Lung (tissue), 17 donors: ENCODE measurements at places on chromosomes 2 and 18. TPM values are rescaled to one million over a fixed set of nuclear protein-coding genes. Genes with fewer than 3 reads are reported as not detected.

DNA sequence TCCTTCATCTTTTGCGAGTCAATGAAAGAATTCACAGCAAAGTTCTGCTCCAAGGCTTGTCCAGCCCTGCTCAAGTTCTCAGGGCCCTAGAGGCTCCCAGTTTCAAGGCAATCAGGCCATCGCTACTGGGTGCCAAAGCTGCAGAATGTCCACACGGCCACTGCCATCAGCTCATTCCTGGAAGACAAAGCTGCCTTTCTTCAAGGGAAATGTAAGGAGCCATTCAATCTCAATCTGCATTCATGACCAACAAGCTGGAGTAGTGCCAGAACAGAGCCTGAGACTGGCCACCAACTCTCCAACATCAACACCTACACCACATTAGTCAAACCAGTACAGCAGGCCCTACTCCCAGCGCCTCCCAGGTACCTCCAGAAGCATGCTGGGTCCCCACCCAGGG lies 202.2 kb downstream of the TCF4 start:
- H3K27me3 ChIP-seq: no peaks in the 10 kb centered on the region
- H3K4me3 ChIP-seq: no peak overlapping the region
- H3K27ac ChIP-seq: no peak overlapping the region
- peaks cover 5% of the 10 kb centered on the region for H3K36me3 ChIP-seq
- no peak for DNase-seq
- peaks cover 17% of the 10 kb centered on the region for H3K4me1 ChIP-seq

The SERPINB12 gene
- total RNA-seq: not detected

GRCh38 chr2:64781711-64782390 lies 128.1 kb upstream of the SERTAD2 start:
- H3K27ac ChIP-seq: no peak overlapping the region
- no peaks in the 10 kb centered on the region for H3K36me3 ChIP-seq

DNA sequence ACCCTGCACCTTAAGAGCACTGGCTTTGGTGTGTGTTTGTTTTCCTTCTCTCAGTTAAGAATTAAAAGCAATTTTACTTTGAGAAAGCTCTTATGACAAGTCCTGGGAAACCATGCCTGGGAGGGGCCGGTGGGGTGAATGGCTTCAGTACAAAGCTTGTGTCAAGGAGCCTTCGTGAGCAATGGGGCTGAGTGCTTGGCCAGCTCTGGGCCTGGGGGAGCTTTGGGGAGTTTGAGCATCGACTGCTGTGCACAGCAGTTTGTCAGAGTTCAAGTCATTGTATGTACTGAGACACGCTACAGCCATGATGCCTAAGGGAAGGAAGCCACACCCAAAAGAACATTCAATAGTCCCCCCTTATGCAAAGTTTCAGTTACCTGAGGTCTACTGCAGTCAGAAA lies 75.8 kb downstream of the ARHGEF4 start:
- DNase-seq: peak; percentile 5
- H3K27me3 ChIP-seq: peaks cover 18% of the 10 kb centered on the region
- H3K27ac ChIP-seq: no peak overlapping the region
- no peak overlapping the region for H3K4me3 ChIP-seq
- no peaks in the 10 kb centered on the region for H3K36me3 ChIP-seq

- no peaks in the 10 kb centered on the region for H3K36me3 ChIP-seq
- H3K4me3 ChIP-seq: no peak overlapping the region
- H3K27ac ChIP-seq: no peak overlapping the region
- no peaks in the 10 kb centered on the region for H3K27me3 ChIP-seq
Observed at GRCh38 chr18:66495844-66496243, 108.0 kb downstream of the CDH19 start.

DNA sequence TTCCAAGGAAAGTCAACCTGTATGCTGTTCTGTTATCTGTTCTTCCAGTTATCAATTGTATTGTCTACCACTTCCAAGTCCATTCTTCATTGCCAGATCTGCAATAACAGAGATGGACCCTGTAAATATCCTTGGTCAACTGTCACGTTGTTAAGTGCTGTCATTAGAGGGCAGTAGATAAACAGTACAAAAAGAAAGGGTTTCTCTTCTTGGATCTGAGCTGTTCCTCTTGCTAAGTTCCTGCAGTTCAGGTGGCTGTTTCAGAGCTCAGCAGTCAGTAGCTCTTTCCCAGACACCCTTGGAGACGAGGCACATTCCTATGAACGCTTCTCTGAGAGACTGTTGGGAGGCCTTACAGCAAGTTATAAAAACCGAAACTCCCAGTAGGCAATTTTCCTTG lies 957.1 kb upstream of the CHAC2 start:
- H3K4me3 ChIP-seq: no peak overlapping the region
- DNase-seq: no peak
- no peak overlapping the region for H3K27ac ChIP-seq
- no peaks in the 10 kb centered on the region for H3K27me3 ChIP-seq
- H3K36me3 ChIP-seq: no peaks in the 10 kb centered on the region
- no peaks in the 10 kb centered on the region for H3K4me1 ChIP-seq

DNA sequence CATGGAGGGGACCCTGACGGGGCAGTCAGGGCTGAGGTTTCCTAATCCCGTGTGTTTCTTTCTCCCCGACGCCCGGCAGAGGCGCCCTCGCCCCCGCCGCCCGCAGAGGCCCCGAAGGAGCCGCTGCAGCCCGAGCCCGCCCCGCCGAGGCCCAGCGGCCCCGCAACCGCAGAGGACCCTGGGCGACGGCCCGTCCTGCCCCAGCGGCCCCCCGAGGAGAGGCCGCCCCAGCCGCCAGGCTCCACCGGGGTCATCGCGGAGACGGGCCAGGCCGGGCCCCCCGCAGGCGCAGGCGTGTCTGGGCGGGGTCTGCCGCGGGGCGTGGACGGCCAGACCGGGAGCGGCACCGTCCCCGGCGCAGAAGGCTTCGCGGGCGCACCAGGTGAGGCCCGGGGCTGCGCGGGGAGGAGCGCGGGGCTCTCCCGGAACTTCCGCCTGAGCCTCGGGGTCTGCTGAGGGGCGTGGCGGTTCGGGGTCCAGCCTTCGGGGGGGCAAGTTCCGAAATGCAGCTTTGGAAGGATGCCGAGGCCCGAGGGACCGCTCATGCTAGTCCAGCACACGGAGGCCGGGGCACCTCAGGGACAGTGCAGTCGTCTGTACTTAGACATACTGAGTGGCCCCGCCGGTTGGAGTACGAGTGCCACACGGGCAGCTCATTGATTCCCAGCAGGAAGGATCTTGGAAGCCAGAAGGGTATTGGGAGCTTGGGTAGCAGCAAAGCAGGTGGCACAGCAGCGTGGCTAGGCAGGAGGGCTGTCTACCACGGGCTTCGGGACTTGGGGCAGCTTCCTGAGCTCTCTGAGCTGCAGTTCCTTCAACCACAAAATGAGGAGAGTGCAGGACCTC lies 60.1 kb downstream of the EMILIN2 start:
- peaks cover 6% of the 10 kb centered on the region for H3K36me3 ChIP-seq
- peaks cover 7% of the 10 kb centered on the region for H3K4me1 ChIP-seq
- peak overlapping the region; percentile 91 for H3K27ac ChIP-seq
- DNase-seq: peak; percentile 60
- peak overlapping the region; percentile 65 for H3K4me3 ChIP-seq

GRCh38 chr2:12507295-12507694 lies 209.4 kb upstream of the TRIB2 start:
- no peaks in the 10 kb centered on the region for H3K4me1 ChIP-seq
- no peaks in the 10 kb centered on the region for H3K27me3 ChIP-seq
- peak; percentile 8 for DNase-seq
- no peak overlapping the region for H3K27ac ChIP-seq

The ACOXL gene
- 32.8 TPM for total RNA-seq

- H3K27ac ChIP-seq: no peak overlapping the region
- H3K4me1 ChIP-seq: no peaks in the 10 kb centered on the region
- no peaks in the 10 kb centered on the region for H3K36me3 ChIP-seq
- H3K4me3 ChIP-seq: no peak overlapping the region
- DNase-seq: no peak
Observed at GRCh38 chr2:2528846-2529245, 197.8 kb upstream of the MYT1L start.

- DNase-seq: no peak
- H3K27me3 ChIP-seq: no peaks in the 10 kb centered on the region
- H3K4me3 ChIP-seq: no peak overlapping the region
- H3K4me1 ChIP-seq: no peaks in the 10 kb centered on the region
- no peak overlapping the region for H3K27ac ChIP-seq
- no peaks in the 10 kb centered on the region for H3K36me3 ChIP-seq
Observed at GRCh38 chr18:1840878-1841277, 730.4 kb downstream of the METTL4 start.

DNA sequence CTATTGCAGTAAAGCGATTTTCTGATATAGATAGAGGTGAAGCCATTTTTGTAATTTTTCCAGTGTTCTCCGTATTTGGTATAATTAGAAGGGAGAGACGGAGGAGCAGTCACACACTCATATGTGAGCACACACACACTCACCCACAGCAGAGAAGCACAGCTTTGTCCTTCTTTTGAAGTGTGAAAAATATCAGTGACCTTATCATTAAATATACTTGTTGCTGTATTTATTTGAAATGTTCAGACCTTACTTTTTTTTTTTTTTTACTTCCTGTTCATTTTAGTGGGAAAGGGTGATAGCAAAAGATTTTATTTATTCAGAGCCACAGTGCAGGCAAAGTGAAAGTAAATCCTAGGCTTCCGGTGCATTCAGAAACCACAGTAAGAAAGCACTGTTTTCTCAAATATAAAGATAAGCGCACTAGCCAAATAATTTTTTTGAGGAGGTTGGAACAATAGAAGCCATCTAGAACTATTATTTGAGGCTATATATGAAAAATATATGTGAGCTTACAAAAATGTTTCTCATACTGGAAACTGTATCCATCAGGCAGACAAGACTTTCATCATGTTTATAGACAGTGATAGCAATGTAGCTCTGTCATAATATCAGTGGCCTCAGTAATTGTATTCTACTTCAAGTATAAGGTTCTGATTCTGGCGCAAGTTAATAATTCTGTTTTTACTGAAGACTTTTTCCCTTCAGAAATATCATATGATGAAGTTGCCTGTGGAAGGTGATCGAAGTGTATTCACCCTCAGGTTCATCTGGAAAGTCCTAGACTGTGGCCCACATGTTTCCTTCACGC lies 37.2 kb downstream of the TSHZ1 start:
- H3K27ac ChIP-seq: no peak overlapping the region
- no peaks in the 10 kb centered on the region for H3K27me3 ChIP-seq
- H3K4me1 ChIP-seq: peaks cover 28% of the 10 kb centered on the region
- no peaks in the 10 kb centered on the region for H3K36me3 ChIP-seq

- peaks cover 11% of the 10 kb centered on the region for H3K36me3 ChIP-seq
- peak overlapping the region; percentile 75 for H3K27ac ChIP-seq
- peaks cover 21% of the 10 kb centered on the region for H3K4me1 ChIP-seq
- peak overlapping the region; percentile 86 for H3K4me3 ChIP-seq
- no peak for DNase-seq
- H3K27me3 ChIP-seq: no peaks in the 10 kb centered on the region
Observed at GRCh38 chr2:130372833-130373807, 17.3 kb downstream of the PTPN18 start.

GRCh38 chr2:219513787-219514186 lies 495 bp upstream of the ASIC4 start:
- no peak for DNase-seq
- no peak overlapping the region for H3K4me3 ChIP-seq
- H3K36me3 ChIP-seq: no peaks in the 10 kb centered on the region
- H3K27me3 ChIP-seq: peaks cover 44% of the 10 kb centered on the region

The ANKRD44 gene
- total RNA-seq: 32.4 TPM

The CDH7 gene
- total RNA-seq: 0.40 TPM

The DSEL gene
- 13.0 TPM for total RNA-seq

DNA sequence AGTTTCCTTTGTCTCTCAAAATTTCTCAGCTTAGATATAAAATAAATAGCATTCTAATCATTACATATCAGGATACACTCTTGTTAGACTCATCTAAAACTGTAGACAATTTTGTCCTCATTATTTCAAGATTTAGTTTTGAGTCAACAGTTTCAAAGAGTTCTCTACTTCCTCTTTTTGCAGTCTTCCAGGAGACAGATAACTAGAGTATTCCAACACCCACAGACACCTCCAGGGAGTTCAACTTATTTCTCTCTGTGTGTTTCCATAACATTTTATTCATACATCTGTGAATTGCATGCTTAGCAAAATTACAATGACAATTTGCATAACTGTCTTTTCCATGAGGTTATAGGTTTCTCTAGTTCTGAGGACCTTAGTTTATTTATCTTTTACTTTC lies 166.6 kb upstream of the HNMT start:
- H3K4me3 ChIP-seq: no peak overlapping the region
- no peaks in the 10 kb centered on the region for H3K36me3 ChIP-seq
- no peaks in the 10 kb centered on the region for H3K4me1 ChIP-seq
- H3K27me3 ChIP-seq: no peaks in the 10 kb centered on the region

DNA sequence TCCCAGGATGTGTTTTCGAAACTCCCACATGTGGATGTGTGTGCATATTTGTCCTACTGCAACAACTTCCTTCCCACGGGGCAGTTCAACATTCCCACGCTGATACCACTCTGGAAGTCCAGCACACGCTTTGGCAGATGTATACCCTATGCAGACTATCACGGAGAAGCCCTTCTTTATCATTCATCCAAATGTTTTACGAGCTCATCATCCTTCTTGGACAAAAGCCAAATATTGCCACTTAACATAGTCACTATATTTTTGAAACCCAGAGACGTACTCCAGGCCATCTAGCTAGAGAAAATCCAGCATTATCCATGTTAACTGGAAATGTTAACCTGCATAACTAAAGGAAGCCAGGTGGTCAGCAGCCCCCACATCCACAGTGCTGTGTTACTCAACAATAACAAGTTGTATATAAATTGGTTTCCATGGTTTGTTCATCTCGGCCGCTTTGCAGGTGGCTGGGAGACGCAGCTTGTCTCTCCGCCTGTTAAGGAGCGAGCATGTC lies 131.5 kb downstream of the ZNF532 start:
- DNase-seq: peak; percentile 53
- H3K4me1 ChIP-seq: peaks cover 7% of the 10 kb centered on the region
- peak overlapping the region; percentile 67 for H3K27ac ChIP-seq
- no peaks in the 10 kb centered on the region for H3K36me3 ChIP-seq
- no peaks in the 10 kb centered on the region for H3K27me3 ChIP-seq
- no peak overlapping the region for H3K4me3 ChIP-seq

The ANO7 gene
- total RNA-seq: 0.98 TPM

The EXOC6B gene
- total RNA-seq: 20.9 TPM

GRCh38 chr2:132969371-132969985 lies 299.5 kb upstream of the LYPD1 start:
- no peaks in the 10 kb centered on the region for H3K36me3 ChIP-seq
- no peaks in the 10 kb centered on the region for H3K4me1 ChIP-seq
- H3K4me3 ChIP-seq: no peak overlapping the region
- DNase-seq: no peak

The COL4A4 gene
- total RNA-seq: 14.0 TPM

The UCN gene
- 2.0 TPM for total RNA-seq
